Aorta (tissue), 5 donors: ENCODE measurements at places on chromosomes 11 and 22. TPM values are rescaled to one million over a fixed set of nuclear protein-coding genes. Genes with fewer than 3 reads are reported as not detected.

DNA sequence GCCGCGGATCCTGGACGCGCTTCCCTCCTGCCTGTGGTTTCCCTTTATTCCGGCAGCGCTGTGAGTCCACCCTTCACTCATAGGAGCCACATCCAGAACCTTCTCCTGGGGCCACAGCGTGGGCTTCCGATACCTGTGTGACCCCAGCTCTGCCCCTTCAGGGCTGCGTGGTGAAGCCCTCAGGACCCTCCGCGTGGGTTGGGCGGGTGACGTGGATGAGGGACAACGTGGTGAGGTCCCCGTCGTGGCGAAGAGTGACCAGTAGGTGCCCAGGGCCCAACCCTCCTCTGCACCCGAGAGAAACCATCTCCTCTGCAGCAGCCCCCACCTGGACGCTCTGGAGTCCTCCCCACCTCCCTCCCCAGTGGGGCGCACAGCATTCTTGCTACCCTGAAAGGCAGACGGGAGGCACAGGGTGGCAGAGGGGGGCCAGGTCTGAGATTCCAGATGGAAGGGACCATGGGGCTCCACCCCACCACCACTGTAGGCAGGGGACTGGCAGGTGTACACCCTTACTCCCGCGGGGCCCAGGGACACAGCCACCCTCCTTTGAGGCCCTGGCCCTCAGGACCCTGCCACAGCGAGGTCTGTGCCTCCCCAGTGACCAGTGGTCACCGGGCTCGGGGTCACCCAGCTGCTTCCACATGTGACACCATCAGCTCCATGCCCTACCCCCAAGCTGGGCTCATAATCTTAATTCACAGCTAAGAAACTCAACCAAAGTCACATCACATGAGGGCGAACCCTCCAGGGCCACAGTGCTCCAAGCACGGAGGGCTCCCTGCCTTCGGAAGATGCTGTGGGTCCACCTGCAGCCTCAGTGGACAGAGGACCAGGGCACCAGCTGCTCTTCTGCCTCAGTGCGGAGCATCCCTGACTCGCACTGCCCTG, 3.4 kb upstream of the ZBED4 start:
- H3K36me3 ChIP-seq, result no peaks in the 10 kb centered on the region
- no peaks in the 10 kb centered on the region for H3K27me3 ChIP-seq
- H3K27ac ChIP-seq, result no peak overlapping the region

DNA sequence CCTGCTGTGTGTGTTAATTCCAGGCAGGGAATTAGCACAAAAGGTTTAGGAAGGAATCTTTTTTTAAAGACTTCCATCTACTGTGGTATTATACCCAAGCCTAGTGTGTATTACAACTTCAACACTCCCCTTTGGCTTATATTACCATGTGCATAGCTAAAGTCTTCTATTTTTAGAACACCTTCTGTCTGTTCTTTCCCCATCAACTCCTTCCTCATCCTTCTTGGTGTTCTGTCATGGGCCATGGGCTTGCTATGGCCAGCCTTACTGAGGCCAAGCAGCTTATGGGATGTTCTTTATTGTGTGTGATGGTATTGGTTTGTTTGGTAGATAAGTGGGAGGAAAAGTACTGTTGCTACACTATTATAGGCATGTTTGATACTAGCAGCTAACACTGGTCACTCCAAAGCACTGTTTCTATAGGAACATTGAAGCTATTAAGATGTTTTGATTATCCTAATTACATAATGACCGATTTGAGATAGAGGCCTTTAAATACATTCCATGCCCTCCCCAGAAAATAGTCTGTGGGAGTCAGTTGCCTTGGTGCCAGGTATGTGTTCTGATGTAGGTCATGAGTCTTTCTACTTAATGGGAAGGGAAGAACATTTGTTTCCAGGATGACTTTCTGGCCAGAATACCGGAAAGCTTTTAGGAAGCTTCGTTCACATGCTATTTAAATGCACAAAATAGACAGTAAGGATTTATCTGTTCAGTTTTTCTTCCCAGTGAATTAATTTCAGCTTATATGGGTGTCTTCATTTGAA, 16.5 kb downstream of the MCAM start:
- H3K27me3 ChIP-seq, result no peaks in the 10 kb centered on the region
- no peak overlapping the region for H3K4me3 ChIP-seq
- no peaks in the 10 kb centered on the region for H3K4me1 ChIP-seq

Gene MUC15
- total RNA-seq, result not detected

Gene ZNF280A
- total RNA-seq, result not detected

Gene LMO1
- not detected for total RNA-seq

GRCh38 chr22:49598338-49598737, 229.3 kb downstream of the BRD1 start:
- H3K4me3 ChIP-seq, result no peak overlapping the region
- H3K4me1 ChIP-seq, result no peaks in the 10 kb centered on the region
- no peaks in the 10 kb centered on the region for H3K36me3 ChIP-seq
- DNase-seq, result no peak
- no peak overlapping the region for H3K27ac ChIP-seq

Gene RBM14
- 66.7 TPM for total RNA-seq

DNA sequence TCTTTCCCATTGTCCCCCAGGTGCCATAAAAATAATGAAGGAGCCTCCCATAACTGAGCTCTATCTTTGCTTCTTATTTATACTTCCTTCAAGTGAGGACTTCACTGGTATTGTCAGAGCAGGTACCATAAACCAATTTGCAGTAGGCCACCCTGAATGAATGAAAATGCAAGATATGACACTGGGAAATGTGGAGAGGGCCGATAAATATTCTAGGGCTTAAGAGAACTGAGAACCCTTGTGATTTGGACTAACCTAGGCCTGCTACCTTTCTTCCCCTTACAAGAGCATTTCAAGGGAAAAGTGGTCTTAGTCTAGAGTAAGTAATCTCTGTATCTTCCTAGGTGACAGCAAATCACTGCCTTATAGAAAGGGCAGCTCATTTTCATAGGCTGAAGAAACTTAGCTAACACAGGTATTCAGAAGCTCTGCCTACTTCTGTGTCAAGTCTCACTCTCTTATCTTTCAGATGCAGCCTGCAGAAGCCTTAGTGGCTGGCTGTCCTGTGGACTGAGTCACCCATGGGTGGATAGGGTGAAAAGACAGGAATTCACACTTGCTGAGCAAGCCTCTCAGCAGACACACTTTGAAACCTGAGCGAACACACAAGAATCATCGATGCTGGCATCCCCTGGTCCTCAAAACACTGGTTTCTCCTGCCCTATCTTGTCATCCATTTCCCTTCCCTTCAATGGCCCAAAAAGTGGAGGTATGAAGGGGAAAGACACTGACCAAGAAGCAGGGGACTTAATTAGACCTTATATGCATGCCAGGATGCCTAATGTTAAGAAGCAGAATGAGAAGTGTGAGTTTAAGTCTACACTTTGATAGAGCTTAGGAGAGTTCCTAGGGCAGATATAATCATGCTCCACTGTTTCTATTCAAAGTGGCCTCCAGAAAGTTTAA, 15.2 kb downstream of the NRIP3 start:
- no peak overlapping the region for H3K27ac ChIP-seq
- H3K4me3 ChIP-seq, result no peak overlapping the region
- DNase-seq, result no peak
- no peaks in the 10 kb centered on the region for H3K27me3 ChIP-seq
- H3K36me3 ChIP-seq, result no peaks in the 10 kb centered on the region

Gene TEX12
- 0.97 TPM for total RNA-seq

DNA sequence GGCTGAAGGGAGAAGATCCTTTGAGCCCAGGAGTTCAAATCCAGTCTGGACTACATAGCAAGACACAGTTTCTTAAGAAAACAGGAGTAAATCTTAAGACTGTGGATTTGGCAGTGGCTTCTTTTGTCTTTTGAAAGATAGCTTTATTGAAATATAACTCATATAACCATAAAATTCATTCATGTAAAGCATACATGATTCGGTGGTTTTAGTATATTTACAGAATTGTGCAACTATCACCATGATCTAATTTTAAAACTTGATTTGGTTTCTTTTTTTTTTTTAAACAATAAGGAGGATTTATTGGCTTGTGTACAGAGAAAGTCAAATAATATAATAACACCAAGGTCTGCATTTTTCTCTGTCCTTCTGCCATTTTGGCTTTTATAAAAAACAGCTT, 23.1 kb upstream of the PSMA1 start:
- no peak overlapping the region for H3K27ac ChIP-seq
- H3K36me3 ChIP-seq, result no peaks in the 10 kb centered on the region
- no peaks in the 10 kb centered on the region for H3K27me3 ChIP-seq
- no peak for DNase-seq
- H3K4me3 ChIP-seq, result no peak overlapping the region

DNA sequence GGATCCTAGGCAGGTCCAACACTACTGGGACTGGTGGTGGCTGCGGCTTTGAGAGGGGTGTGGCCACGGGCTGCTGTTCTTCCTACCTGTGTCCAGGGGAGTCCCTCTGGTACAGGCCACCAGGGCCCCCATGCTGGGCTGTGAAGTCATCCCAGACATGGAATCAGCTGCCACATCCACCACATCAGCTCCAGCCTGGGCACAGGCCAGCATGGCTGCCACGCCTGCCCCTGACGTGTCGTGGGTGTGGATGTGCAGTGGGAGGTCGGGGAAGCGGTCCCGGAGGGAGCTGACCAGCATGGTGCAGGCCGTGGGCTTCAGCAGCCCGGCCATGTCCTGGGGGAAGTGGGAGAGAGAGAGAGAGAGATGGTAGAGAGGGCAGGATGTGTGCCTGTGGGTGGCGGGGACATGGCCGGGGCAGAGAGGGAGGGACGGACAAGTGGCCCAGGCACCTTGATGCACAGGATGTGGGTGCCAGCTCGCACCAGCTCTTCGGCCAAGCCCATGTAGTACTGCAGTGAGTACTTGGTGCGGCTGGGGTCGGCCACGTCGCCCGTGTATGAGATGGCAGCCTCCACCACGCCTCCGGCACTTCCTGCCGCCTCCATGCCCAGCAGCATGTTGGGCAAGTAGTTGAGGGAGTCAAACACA, 6.2 kb upstream of the LRFN4 start:
- H3K4me1 ChIP-seq, result no peaks in the 10 kb centered on the region
- H3K27ac ChIP-seq, result no peak overlapping the region

GRCh38 chr11:96642583-96642982, 252.8 kb downstream of the JRKL start:
- H3K27me3 ChIP-seq, result no peaks in the 10 kb centered on the region
- no peaks in the 10 kb centered on the region for H3K4me1 ChIP-seq
- H3K36me3 ChIP-seq, result no peaks in the 10 kb centered on the region
- no peak overlapping the region for H3K27ac ChIP-seq

DNA sequence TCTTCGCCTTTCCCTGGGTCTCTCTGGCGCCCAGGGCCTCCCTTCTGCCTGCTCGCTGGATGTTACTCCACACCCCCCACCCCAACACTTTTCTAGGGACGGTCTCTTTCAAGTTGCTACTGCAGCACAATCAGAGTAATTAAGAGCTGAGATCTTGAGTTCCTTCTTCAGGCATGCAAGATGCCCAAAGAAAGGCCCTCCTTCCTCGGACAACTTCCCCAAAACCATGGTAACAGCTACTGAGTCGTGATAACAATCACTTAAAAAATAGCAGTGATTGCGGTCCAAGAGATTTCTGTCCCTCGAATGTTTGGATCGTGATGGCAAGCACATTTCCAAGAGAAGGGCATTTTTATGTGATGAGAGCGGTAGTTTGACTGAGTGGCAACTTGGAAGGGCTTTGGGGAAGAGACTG, 638 bp upstream of the TENM4 start:
- peaks cover 2% of the 10 kb centered on the region for H3K27me3 ChIP-seq
- no peak for DNase-seq
- no peaks in the 10 kb centered on the region for H3K4me1 ChIP-seq
- H3K4me3 ChIP-seq, result peak overlapping the region; percentile 34
- no peaks in the 10 kb centered on the region for H3K36me3 ChIP-seq

DNA sequence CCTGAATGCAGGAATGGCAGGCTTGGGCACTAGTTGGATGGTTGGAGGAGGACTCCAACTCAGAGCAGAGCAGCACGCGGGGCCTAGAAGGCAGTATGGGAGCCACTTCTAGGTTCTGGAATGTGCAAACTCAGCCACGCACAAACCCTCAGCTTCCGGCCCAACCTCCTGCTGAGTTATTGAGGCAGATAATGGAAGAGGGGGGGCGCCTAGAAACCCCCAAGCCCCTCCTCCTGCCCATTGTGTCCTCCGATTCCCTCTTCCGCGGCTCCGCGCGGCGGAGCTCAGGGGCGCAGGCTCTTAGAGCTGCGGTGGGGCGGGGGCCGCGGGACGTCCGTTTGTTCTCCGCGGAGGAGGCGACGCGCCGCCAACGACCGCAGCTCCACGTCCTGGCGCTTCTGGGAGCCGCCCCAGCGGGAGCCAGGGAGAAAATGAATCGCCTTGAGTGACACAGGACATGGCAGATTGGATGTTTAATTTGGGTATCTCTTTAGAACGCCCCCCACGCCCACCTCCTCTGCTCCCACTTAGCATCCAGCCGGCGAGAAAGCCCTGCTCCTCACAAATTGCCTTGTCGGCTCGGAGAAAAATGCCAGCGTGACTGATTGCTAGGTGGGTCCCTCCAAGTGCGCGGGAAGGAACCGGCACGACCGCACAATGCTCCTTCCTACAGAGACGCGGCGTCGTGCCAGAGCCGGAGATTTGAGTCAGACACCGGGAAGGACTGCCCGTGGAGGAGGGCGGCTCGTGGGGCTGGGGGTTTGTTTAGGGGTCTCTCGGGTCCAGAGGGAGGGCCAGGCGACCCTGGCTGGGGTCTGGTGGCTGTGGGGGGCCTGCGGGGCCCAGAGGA, 144.6 kb downstream of the NECTIN1 start:
- peak overlapping the region; percentile 43 for H3K4me3 ChIP-seq
- H3K4me1 ChIP-seq, result no peaks in the 10 kb centered on the region
- H3K36me3 ChIP-seq, result no peaks in the 10 kb centered on the region

Gene LSP1
- 45.2 TPM for total RNA-seq

DNA sequence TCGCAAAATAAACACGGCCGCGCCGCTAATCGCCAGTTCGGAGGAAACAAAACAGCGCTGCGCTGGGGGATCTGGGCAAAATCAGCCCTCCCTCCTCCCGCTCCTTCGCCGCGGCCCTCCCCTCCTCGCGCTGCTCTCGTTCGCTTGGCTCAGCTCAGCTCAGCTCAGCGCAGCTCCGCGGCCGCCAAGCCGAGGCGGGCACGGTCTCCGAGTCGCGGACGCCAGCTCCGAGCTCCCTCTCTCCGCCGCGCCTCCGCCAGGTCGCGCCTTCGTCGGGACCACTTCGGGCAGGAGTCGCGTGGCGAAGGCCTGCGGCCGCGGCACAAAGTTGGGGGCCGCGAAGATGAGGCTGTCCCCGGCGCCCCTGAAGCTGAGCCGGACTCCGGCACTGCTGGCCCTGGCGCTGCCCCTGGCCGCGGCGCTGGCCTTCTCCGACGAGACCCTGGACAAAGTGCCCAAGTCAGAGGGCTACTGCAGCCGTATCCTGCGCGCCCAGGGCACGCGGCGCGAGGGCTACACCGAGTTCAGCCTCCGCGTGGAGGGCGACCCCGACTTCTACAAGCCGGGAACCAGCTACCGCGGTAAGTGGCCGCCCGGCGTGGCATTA, at the start of gene SPON1:
Gene SPON1 (plus strand): TSS at position 162 of the 607 bp plus-strand sequence. CDS start 182 bp downstream, at position 344.
- DNase-seq, result peak; percentile 62
- no peak within 1 kb of the TSS for H3K27ac ChIP-seq
- H3K4me1 ChIP-seq, result no peaks in the 10 kb centered on the region
- no peaks in the 10 kb centered on the region for H3K27me3 ChIP-seq
